ENCODE measurements at places on chromosomes 6 and 20.

GRCh38 chr6:112912416-112913101 is 565.4 kb downstream of the RFPL4B start:
- DNase-seq: no peak

- no peak for DNase-seq
These were observed 87.6 kb downstream of the KCNQ5 start for GRCh38 chr6:72709431-72709830.

DNA sequence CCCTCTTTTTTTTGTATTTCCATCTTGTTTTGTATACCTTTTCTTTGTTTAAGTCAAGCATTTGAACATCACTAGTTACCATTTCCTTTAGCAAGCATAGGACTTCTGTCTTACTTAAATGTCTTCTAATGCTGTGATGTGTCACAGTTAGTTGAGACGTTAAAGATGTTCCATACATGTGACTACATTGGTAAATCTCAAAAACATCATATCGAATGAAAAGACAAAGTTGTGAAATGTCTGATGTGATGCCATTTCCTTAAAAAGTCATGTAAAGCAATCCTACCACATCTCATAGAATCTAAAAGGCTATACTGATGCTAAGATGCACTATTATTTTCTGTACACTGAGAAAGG is 26.8 kb downstream of the SLC16A10 start:
- no peak for DNase-seq

DNA sequence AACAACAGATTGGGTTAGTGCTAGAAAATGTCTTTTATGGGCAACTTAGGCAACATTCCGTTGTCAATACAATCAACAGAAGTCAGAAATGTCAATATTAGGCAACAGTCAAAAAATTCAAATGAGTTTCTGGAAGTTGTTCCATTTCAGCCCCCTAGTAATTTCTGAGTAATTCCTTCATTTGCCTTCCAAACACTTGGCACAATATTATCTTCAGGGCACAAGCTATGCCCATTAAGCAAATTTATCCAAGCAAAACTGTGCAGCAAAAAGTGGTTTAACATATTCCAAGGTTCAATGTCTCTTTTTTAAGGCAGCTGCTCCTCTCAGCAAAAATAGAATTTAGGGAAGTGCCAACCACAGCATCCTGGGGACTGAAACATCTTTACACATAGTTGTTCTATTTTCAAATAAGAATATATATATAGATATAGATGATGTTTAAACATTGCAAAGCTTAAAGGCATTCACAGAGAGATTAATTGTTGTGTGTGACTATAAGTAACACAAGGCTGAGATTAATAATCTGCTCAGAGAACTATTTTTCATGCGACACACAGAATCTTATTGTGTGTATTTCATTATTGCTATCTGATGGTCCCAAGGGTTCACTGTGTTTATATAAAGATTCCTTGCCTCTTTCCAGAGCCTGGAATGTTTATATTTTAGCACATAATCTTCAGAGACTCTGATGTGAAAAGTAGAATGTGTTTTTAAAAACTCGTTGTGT is 75.2 kb upstream of the ADTRP start:
- DNase-seq: no peak
